ENCODE measurements at places on chromosomes 12 and 14.

DNA sequence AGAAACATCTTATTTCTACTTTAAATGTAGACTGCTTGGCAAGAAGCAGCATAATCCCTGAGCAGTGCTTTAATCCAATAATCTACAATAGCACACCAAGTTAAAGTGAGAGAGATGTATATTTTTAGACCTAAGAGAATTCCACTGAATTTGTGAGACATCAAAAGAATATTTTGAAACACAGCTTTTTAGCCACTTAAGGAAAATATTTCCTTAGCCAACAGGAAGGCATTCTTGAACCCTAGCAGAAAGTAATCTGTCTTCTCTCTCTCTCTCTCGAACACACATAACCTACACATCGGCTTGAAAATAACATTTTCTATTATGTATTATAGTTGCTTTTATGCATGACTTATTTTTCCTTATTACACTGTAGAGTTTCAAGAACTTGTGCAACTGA lies 34.0 kb downstream of the KITLG start:
- DNase-seq, result no peak

DNA sequence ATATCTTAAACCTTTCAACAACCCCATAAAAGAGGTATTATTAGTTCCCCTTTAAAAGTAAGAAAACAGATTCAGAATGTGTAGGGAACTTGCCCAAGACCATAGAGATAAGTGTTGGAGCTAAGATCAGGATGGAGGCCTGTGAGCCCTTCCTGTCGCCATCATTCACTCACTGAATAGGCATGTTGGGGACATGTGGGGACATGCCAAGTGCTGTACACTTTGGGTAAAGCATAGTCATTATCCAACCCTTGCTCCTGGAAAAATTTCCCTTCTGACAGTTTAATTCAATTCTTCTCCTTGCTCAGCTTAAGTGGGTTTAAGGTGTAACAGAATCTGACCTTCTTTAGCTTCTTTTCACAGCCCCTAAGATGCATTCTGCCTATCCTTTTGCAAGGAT lies 28.0 kb upstream of the C12orf42 start:
- DNase-seq, result no peak

GRCh38 chr12:91493308-91493707 lies 310.7 kb upstream of the DCN start:
- no peak for DNase-seq

DNA sequence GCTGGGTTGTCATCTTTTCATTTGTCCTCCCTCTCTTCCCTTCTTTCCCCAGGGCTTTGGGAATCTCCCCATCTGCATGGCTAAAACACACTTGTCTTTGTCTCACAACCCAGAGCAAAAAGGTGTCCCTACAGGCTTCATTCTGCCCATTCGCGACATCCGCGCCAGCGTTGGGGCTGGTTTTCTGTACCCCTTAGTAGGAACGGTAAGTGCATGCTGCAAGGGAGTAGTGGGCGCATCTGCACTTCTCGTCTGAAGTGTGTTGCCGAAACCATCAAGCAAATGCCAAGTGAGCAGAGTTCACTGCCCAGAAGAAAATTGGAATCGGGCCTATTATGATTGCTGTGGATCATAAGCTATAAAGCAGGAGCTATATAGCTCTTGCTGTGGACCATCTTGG lies 10.6 kb upstream of the AKAP5 start:
- DNase-seq, result no peak

- DNase-seq, result no peak
Measured at GRCh38 chr12:11778713-11779685, 129.5 kb downstream of the ETV6 start.

DNA sequence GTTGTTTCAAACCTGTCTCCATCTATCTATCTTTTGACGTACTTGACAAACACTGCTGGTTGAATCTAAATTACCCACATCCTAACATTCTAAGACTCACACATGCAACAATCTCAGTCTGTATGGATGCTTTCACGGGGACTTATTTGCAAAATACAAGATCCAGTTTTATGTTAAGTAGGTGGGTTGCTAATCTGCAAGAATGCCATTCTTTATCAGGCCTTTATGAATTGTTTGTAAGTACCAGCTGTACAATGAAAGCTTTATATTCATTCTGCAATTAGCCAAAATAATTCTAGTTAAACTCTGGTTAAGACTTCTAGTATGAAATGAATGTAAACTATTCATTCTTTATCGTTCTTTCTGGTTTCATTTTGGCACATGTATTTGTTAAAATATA lies 135.1 kb downstream of the NAV3 start:
- no peak for DNase-seq

Measured in cerebellar nuclear complex (tissue), 1 donor.